ENCODE measurements at places on chromosomes 6 and 20.
A peak's percentile ranks its signal among the peaks of the same experiment; 100 is the strongest.

DNA sequence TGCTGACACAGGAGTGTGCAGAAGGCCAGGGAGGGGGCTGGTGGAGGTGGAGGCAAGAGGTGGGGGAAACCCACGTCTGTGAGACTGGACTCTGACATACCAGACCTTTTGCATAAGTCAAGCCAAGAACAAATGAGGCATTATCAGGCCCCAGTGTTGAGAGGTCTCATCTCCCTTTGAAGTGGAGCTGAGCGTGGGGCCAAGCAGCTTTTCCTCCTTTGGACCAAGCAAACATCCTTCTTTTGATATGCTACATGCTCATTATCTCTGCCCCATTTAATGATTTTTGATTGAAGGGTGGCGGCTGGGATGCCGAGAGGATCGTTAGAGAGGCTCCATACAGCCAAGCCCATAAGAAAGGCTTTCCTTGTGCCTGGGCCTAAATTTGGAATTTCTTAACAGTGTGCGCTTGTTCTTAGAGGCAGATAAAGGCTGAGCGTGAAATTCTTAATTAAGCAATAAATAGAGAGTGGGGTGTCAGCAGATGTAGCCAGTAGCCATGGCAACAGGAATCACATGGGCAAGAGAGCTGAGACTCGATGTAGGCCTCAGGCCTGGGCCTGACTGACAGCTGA is 244.5 kb downstream of the PKHD1 start:
- no peak for DNase-seq

DNA sequence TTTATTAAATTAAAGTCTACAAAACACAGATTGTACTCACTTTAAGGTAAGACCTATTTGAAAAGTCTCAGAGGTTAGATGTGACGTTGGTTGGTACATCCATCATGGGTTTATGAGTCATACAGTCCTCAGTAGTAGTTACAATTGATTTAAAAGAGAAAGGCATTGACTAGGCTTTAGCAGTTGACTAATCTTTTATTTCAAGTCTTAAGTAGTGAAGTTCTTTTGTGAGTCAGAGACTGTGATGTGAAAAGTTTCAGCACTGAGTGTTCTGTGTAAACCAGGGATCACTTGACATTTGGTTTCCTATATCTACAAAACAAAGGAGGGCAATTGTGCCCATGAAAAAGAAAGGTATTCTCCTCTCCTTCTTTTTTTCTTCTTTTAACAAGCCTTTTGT is 221.3 kb downstream of the GRIK2 start:
- peak; percentile 87 for DNase-seq

- no peak for DNase-seq
Observed at GRCh38 chr6:145842693-145843546, 28.3 kb upstream of the FBXO30 start.

GRCh38 chr6:16391451-16391912 is 153.1 kb downstream of the GMPR start:
- no peak for DNase-seq

DNA sequence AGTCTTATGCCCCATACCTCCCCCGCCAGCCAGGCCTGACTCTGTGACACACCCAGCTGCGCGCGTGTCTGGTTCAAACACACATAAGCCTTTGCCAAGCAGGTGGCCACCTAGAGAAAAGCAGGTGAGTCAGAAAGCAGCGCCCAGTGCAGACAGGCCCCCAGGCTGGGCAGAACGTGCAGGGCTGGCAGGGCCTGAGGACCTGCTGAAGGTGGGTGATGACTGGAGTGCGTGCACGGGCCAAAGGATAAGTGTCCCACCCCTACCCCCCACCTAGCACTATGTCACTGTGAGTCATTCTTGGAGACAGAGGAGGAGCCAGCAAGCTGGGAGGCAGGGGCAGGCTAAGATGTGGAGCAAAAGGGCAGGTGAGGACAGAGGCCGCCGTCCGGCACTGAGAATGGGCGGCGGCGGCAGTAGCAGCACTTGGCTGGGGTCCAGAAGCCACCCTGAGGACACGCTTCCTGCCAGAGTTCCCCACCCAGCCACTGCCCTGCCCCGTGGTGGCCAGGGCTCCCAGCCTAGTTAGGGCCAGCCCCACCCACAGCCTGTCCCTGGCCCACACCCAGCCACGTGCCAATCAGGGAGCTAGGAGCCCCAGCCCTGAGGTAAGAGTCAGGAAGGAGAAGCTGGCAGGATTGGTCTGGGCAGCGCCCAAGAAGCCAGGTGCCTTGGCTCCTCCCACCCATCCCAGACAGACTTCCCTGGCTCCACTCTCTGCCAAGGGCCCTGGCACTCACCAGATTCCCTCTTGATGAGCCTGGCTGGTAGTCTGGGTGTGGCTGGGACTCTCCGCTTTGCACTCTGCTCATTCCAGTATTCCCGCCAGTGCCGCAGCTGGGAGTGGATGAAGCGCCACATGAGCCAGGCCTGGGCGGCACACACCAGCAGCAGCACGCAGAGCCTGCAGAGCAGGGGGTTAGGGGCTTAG is 72.7 kb downstream of the TRAM2 start:
- no peak for DNase-seq

- DNase-seq = no peak
Observed at GRCh38 chr20:46120136-46120535, 2.0 kb downstream of the CD40 start.
